ENCODE measurements at places on chromosomes 6 and 20.

DNA sequence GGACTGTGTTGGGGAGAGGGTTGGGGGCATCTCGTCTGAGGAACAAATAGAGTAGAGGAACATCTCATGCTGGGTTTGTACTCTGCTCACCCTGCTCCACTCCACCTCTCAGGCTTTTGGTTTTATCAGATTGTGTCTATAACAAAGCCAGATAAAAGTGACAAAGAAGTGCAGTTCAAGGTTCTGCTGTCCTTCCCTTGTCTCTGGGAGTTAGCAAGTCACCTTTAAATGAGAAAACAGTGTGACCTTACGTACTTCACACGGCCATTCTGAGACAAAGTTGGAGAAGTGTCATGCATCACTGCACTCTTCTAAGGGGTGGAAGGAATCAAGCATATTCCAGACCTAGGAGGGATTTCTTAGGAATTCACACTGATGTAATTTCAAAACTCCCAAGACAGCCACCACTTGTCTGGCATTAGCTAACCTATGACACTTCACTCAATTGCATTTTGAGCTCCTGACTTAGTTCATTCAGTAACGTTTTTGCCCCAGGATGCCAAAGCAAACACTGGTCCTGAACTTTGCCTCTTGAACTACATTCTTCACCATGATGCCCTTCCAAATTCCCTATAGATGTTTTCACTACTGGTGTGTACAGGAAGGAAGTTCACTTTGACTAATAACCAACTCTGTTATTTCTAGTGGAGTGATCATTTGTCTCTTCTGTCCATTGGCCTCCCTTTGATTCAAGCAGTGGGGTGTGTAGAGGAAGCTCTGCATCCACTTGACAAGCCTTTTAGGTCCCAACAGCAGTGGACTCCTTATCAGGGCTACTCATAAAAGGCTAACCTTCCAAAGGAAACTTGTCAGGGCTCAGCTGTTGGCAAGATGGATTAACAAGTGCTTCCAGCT is 647.6 kb upstream of the FLRT3 start:
- peak; percentile 64 for DNase-seq

- DNase-seq = no peak
Measured at GRCh38 chr20:57287901-57288300, 21.5 kb upstream of the BMP7 start.

- no peak for DNase-seq
Measured at GRCh38 chr20:2759143-2759542, 41.3 kb downstream of the CPXM1 start.

GRCh38 chr6:52365317-52365716 is 3.4 kb downstream of the PAQR8 start:
- no peak for DNase-seq

DNA sequence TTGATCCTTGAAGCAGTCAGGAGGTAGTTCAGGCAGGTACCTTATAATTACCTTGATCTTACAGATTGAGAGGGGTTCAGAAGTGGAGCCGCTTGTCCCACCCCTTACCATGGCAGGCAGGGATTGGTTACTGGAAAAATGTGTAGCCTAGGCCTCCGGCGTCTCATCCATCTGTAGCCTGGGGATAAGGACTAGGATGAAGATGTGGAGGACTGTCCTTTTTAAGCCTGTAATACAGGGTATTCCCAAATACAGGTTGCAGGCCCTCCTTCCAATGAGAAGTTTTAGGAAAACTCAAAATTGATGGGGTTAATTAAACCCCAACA is 2.8 kb downstream of the HMGA1 start:
- DNase-seq = no peak

DNA sequence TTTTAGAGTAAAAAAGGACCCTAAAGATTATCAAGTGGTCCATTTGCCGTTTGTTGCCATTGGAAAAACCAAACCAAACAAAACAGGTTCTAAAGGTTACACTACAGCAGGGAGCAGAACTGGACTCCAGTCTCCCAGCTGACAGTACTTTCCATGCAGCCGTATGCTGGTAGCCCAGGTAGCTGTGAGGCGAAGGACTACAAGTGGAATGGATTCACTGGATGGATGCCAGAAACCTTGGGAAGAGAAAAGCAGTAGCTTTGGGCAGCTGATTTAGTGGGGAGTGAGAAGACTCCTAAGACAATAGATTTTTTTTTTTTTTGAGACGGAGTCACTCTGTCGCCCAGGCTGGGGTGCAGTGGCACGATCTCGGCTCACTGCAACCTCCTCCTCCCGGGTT is 88.3 kb downstream of the SASH1 start:
- no peak for DNase-seq

DNA sequence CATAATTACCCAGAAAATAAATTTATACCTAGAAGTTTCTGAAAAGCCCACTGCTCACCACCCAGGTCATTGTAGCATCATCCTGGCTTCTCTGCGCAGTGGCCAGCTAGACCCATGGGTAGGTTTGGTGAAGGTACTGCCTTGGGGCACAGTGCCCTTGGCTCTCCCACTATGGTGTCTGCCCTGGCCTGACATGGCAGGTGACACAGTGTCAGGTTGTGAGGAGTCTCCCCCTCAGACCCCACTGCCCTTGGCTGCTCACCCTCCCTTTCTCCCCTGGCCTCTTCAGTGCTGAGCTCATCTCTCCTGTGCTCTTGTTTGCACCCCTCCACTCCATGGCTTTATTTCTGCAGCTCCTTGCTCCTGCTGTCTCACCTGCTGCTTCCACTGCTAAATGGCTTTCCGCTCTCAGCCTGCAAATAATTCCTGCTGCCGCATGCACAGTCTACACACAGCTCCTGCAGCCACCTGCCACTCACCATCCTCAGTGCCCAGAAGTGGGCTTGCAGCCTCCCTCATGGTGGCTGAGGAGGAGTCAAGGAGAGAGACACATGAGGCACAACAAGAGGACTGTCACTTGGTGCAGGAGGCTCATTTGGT is 313.4 kb upstream of the MOCS1 start:
- DNase-seq = no peak

GRCh38 chr6:151352410-151353396 is 38.7 kb downstream of the ZBTB2 start:
- no peak for DNase-seq

DNA sequence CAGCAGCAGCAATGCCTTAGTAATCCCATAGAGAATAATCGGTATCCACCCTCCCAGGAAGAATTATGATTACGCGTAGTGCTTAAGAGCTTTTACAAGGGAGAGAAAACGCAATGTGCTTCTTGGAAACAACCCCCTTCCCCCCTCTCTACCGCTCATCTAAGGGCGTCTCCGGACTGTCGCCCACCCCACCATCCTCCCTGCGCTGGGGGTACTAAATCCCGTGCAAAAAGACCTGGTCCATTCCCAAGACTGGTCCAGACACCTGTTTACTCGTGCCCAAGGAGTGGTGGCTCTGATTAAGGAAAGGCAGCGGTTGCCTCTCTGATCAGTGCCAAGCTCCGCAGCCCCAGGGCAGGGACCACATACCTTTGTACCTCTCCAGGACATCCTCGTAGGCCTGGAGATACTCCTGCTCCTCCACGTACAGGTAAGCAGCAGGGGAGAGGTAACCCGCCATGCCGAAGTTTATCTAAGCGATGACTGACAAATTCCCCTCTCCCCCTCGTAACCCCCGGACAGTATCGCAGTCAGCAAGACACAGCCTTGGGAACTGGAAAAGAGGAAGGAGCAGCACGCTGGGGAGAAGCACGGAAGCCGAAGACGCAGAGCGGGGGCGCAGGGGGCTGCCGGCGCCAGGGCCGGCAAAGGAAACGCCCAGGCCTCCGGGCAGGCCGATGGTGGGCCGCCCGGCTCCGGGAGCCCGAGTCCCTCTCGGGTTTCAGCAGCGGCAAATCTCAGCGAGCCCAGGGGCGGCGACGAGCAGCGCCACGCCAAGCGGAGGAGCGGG is 112.0 kb upstream of the BEND6 start:
- peak; percentile 64 for DNase-seq

- no peak for DNase-seq
Measured at GRCh38 chr20:48054051-48054450, 268.8 kb upstream of the SULF2 start.

DNA sequence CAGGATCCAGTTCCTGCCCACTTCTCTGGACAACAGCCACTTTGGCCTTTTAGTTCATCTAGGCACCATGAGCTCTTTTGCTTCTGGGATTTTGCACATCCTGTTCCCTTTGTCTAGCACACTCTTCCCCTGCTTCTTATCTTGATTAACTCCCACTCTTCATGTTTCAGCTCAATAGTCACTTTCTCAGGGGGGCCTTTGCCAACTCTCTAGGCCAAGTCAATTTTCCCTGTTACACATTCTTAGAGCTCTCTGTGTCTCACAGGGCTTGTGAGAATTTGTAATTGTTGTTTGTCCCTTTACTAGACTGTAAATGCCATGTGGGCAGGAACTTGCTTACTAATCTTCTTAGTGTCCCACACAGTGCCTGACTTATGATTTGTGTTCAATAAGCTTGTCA is 58.1 kb upstream of the EPB41L1 start:
- DNase-seq = no peak

GRCh38 chr6:64376394-64376793 is 740.8 kb downstream of the PHF3 start:
- DNase-seq = no peak

GRCh38 chr6:68740828-68741500 is 105.9 kb downstream of the ADGRB3 start:
- no peak for DNase-seq

DNA sequence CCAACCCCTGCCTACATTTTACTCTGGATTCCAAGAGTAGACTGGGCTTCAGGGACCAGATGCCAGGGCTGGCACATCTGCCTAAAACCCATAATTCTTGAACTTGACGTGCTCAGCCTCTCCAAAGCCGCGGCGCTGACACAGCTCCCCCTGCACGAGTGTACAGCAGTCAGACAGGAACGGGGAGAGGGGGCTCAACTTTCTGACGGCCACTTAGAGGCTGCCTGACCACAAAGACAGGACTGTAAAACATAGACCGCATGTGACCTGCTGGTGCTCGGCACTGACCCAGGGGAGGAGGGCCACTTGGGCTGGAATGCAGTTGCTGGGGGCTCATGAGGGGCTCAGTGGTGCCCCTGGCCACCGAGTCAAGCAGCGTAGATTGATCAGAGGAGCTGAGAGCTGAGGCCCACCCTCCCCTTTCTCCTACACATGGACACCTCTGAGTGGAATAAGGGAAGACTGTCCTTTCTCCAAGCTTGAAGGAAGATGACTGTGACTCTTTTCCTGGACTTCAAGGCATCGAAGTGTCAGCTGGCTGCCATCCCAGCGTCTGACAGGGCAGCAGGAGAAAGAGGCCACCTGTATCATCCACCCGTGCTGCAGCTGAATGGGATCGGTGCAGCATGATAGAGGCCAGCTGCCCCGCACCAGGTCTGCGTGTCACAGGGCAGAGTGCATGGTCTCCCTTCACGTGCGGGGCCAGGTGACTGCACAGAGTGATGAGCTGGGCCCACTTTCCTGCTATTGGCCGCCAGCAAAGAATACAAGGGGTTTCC is 171.3 kb upstream of the AGPAT4 start:
- DNase-seq = no peak

DNA sequence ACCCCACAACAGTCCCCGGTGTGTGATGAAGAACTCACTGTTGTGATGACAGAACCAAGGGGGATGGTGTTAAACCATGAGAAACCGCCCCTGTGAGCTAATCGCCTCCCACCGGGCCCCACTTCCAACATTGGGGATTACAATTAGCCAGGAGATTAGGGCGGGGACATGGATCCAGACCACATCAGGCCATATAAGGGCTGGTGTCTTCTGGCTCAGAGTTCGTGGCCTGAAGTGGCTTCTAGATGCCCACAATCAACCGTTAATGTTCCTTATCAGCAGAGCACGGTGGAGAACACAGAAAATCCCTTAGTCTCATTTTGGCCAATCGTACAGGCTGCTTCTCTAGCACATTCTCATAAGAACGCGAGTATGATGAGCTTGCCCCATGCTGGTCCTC is 10.9 kb upstream of the MAS1 start:
- DNase-seq = no peak

GRCh38 chr6:22512686-22513427 is 56.5 kb upstream of the HDGFL1 start:
- no peak for DNase-seq

DNA sequence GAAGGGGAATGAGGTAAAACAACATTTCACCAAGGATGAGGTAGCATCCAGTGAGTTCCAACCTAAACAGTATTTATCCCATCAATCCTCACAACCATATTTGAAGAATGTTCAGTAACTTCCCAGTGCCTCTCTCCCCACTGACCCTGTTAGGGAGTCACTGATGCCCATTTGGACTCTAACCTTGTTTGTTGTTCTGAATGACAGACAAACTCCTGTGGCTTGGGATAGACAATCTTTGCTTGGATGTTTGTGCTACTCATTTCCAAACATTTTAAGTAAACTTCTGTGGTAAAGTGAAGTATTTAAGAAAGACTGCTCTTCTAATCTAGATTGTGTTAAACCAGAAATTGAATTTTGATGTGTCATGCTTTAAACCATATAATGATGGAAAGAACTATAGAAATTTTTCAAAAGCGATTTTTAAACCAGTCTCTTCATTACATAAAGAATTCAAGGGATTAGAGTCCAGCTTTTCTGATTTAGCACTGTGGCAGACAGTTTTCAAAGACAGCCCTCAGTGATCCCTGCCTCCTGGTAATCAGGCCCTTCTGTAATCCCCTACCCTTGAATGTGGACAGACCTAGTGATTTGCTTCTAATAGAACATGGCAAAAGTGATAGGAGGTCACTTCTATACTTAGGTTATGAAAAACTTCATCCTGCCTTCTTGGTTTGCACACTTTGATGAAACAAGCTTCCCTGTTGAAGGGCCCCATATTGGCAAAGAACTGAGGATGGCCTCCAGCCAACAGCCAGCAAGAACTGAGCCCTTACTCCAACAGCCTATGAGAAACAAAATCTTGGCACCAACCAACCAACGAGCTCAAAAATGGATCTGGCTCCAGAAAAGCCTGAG is 191.6 kb downstream of the DST start:
- DNase-seq = no peak

- DNase-seq = no peak
Measured at GRCh38 chr6:36662827-36663256, 15.7 kb upstream of the CDKN1A start.

GRCh38 chr6:34510299-34510698 is 44.4 kb downstream of the PACSIN1 start:
- no peak for DNase-seq

DNA sequence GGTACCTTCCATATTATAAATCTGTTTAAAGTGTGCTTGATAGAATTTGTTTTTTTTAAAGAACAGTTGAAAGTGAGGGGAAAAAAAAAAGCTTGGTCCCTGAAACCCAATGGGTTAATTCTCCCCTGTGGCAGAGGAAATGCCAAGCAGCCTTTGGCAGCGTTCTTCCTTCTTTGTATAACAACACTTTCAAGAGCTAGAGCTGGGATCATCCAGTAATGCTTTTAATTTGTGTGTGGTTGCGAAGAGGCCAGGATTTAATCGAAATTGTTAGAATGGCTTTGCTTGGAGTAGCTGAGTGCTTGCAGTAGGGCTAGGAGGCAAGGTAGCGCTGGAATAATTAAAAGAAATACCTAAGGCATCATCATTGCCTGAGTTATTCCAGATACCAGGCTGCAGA is 692.0 kb downstream of the DHX35 start:
- DNase-seq = no peak

Data from Caco-2 (cell line).